ENCODE measurements at places on chromosomes 16 and 17.

DNA sequence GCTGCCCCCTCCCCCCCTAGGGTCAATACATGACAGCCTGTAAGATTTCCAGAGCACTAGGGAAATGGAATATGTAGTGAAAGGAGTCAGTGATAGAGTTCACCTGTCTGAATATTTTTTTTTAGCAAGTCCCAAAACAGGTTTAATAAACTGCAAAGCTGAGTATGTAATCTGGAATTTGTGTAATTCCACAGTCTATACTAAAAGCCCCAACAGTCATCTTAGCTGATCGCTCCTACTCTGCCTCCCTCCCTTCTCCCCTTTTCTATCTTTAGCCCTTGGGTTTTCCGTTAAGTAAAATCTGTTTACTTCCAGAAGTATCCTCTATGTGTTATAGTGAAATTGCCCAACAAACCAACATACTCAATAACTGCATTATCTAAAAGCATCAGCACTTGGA is 3.5 kb downstream of the CDH13 start:
- DNase-seq, result no peak

GRCh38 chr16:11047939-11048800 is 103.8 kb downstream of the CLEC16A start:
- no peak for DNase-seq

- DNase-seq, result no peak
Observed at GRCh38 chr17:17684906-17685774, 3.9 kb downstream of the RAI1 start.

DNA sequence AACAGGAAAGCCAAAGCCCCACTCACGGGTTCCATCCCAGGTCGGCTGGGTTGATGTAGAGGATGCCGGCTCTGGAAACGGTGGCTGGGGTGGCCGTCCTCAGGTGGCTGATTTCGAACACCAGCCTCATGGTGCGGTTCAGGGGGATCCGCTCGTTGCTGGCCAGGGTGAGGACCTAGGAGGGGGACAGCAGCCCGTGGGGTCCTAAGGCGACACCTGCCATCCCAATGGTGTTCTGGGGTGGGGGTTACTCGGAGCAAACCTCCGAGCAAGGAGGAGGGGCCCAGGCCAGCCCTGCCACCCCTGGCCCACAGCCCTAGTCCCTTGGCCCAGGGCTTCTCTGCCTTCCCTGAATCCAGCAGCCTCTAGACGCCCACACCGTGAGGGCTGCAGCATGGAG is 86.5 kb downstream of the DNAH17 start:
- no peak for DNase-seq

DNA sequence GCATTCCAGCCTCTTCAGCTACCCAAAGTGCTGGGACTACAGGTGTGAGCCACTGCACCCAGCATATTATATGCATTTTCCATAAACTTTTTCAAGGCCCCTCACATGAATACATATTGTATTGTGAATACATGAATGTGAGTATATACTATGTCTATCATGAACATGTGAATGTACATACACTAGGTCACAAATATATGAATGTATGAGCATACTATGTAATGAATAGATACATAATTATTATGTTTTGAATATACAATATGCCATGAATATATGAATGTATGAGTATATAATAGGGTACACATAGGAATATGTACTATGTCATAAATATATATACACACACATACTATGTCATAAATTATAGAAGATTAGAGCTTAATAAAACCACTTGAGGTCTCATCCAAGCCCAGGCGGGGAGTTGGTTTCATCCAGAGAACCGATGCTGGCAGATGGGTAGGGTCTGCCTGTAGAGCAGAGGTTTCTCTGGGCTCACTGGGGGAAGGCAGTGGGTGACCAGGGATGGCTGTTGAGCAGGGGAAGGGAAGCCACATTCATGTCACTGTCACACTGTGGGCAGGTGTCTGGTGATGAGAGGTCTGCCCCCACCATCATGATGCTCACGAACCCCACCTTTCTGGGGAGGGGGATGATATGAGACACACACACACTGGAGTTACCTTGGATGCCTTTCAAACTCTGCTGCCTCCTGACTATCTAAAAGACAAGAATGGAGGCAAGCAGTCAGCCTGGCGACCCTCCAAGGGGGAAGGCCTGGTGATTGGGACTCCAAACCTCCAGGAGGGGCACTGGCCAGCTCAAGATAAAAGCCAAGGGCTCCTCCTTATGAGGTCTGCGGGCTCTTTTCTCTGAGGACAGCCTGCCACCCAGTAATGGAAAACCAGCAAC is 7.3 kb downstream of the C16orf95 start:
- no peak for DNase-seq

DNA sequence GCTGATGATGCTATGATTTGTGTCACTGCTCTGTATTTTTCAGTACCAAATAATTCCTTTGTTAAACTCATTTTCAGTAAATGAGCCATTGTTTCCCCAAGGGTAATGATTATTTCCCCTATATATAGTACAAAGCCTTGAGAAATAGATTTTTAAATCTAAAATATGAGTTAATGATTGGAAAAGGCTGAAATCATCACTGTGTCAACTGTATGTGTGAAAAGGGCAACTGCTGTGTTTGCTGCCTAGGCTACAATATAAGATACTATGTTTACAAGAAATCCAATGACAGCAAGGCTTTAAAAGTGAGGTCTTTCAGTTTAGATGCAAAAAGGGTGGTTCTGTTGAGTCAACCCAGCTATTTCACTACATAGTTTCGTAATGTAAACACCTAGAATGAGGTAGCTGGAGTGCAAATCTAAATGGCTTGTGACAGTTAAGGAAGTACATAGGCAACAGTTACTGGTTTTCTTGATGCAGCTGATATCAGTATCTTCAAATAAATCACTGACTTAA is 15.3 kb downstream of the NLK start:
- DNase-seq, result no peak

DNA sequence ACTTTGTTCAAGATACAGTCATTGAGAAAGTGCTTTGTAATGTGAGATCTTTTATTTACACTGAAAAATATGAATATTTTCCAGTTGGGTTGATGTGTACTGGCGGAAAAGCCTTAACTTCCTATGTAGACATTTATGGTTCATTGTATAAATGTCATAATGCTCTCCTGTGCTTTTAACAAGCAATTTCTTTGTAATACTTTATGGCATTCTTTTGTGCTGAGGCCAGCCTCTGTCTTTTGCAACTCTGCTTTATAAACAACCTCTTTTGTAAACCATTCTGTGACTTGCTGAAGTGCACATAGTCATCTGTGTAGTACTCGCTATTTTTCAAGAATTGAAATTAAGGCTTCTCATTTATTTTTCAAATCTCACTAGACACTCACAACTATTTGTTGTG is 291.2 kb downstream of the CDH11 start:
- no peak for DNase-seq

DNA sequence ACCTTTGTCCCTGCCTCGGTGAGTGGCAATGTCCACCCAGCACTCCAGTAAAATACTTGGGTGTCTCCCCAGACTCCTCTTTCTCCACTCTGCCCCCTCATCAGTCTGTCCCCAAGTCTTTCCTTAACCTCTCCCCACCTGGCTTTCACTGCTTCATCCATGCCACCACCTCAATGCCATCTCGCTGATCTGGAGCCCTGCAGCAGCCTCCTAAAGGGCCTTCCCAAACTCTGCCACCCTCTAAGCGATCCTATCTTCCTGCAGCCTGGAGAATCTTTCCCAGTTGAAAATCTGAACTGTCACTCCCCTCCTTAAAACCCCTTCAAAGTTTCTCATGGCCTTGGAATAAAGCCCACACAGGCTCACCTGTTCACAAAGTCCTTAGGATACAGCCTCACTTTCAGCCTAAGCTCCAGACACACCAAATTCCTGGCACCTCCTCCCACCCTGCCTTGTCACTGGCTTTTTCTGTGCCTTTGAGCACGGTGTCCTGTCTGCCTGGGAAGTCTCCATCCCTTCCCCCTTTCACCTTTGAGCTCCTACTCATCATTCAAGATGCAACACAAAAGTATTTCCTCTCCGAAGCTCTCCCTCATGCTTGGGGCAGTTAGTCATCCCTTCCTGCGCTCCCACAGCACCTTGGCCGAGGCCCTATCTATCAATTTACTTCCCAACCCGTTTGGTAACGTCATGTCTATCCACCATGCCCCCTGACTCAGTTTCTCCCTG is 2.8 kb downstream of the WNK4 start:
- no peak for DNase-seq

GRCh38 chr16:11196286-11196828 is 59.6 kb downstream of the SOCS1 start:
- no peak for DNase-seq

DNA sequence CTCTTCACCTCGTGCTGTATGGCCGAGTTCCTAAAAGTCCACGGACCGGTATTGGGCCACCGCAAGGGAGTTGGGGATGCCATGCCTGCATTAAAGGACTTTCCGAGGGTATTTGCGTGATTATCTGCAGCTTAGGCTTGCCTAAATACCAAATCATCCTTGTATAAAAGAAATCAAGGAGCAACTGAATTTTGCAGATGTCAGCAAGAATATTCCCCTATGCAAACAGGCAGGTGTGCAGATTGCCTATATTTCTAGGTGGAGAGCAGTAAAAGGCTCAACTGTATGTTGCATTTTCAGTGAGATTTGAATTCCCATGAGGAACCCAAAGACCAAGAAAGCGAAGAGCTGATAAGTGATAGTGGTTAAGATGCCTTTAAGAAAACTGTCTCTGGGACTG is 452.3 kb downstream of the CDH11 start:
- no peak for DNase-seq

- DNase-seq, result no peak
Observed at GRCh38 chr17:78138204-78139060, 7.8 kb upstream of the C17orf99 start.

DNA sequence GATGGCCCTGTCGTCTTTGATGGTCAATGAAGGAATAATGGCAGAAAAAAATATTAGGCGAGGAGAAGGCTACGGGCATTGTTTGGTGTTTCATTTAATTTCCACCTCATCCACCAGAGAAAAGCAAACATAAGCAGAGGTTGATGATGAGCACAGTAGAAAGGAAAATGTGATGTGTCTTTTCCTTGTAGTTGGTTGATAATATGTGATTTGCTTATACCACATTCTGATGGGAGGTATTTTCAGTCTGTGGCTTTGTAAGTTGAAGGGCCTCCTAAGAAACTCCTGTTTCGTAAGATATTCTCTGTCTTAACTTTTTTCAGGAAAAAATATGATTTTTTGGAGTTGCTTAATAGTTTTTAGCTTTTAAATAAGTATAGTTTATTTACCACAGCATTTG is 215.7 kb downstream of the PRKCA start:
- no peak for DNase-seq

DNA sequence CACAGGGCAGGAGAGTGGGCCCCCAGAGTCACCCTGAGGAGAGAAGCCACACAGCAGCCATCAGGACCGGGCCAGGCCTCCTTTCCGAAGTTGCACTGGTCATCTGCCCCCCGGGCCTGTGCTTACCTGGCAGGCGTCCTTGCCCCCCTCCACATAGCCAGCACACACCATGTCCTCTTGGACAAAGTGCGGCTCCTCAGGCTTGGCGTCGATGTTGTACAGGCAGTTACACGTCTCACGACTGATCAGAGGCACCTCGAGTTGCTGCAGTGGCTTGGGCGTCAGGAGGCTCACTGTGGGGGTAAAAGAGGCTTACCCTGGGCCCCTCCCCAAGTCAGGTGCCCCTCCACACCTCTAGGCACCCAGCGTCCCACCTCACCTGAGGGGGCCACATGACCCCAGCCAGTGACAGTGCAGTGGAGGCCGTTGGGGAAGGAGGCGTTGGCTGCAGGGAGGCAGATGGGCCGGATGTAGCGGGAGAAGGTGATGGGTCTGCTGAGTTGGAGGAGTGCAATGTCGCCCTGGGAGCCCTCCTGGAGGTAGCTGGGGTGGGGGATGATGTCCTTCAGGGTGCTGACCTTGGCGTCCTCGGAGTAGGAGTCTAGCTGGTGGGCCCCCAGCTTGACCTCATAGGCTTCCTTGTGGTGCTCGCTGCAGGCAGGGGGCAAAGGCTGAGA is 3.1 kb downstream of the PRSS8 start:
- DNase-seq, result no peak

DNA sequence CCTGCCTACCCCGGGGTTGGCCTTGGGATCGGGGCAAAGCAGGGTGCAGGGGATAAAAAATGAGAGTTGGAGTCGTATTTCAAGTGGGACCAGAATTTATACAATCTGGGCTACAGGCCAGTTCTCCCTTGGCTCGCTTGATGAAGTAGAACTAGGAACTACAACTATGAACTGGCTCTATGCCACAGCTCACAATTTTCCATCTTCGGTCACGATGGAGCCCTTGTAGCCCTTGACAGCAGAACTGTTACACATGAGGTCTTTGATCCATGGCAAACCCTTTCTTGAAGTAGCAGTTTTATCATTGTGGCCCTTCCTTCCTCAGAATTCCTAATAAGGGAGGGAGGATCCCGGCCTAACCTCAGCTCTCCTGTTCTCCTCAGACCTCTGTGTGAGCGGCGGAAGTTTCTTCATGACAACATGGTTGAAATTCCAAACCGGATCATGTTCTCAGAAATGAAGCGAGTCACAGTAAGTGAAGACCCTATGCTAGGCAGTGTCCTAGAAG is 17.1 kb downstream of the LIG3 start:
- no peak for DNase-seq

DNA sequence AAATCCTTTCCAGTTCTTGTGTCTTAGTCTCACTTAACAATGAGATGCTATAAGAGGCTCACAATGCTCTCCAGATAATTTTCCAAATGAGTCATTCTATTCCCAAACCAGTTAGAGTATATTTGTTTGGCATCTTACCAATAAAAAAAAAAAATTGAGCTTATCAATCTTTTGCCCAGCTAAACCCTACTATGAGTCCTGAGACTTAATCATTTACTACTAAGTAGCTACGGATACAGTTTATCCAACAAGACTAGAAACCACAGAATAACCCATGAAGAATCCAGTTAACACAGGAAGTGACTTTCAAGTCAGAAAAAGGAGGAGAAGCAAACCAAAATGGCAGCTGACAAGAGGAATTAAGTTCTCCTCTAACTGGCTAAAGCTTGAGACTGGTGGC is 330.3 kb upstream of the XYLT1 start:
- no peak for DNase-seq

- no peak for DNase-seq
Observed at GRCh38 chr17:81865733-81866439, 5.3 kb downstream of the ARHGDIA start.

DNA sequence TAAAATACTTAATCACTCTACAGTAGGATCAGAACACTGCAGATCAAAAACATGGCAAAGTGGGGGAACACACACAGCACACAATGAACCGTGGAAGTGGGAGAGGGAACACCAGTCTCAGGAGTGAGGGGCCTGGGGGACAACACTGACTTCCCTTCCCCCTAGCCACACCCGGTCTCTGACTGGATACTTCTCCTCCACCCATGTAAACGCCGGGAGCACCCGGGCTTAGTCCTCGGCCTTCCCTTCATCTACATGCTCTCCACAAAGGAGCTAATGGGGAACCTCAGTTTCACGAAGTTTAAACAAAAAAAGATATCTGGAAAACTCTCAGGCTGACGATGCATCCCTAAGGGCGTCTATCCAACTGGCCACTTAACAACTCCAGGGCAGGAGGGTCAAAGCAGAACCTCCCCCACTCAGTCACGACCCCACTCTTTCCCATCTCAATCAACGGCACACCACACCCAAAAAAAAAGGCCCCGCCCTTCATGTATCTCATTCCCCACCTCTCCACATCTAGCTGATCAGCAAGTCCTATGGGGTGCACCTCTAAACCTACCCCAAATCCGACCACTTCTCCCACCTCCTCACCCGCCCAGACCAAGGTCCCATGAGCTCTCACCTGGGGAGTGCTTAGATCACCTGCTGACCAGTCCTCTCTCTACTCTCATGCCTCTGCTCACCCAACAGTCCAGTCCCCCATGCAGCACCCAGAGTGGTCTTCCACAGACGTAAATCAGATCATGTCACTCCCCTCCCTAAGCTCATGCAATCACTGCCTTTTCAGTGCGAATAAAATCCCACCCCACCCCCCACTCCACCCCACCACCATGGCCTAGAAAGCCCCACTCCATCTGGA is 7.4 kb downstream of the ZDHHC7 start:
- DNase-seq, result no peak

All from NCI-H774 (cell line).